Activated T-cell treated with anti-CD3 and anti-CD28 coated beads for 48 hours (primary cell): ENCODE measurements at places on chromosomes 1 and 21.

DNA sequence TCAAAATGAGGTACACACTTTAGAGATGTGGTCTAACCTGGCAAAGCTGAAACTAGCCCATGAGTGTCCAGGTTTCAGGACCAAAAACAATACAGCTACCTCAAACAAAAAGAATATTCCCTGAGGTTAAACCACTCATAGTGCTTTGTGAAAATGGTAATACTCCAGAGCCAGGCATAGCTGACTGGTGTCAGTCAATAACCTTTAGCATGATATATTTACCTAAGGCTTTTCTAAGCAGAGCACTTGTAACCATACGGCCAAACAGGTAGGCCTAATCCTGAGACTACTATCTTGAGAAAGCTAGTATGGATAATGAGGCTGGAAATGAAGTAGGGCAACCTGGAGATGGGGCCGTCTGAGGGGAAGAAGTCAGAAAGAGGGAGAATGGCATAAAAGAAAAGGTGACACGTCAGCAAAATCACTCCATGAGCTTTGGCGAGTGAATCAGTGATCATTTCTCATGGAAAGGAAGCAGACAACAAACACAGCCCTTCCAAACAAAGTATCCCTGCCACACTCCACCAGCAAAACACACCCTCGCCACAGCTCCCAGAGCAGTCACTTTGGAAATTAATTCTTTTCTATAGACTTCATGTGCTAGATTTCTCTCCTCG, 1.7 kb upstream of the LRRC52 start:
- DNase-seq = no peak

DNA sequence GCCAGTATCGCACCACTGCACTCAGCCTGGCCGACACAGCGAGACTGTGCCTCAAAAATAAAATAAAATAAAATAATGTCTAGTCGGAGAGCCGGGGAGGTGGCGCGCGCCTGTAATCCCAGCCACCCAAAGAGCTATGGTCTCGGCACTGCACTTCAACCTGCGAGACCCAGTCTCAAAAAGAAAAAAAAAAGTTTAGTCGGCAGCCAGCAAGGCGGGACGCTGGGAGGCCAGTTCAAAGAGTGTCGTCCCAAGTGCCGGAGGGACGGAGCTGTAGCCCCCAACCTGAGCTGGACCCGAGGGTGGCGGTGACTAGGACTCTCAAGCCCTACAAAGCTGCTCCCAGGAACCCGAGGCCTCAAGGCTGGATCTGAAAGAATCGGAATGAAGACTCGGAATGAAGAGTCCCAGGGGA, 632 bp upstream of the FALEC start:
- no peak for DNase-seq

GRCh38 chr1:109546311-109547109, 1.9 kb upstream of the GNAI3 start:
- DNase-seq = peak; percentile 77

DNA sequence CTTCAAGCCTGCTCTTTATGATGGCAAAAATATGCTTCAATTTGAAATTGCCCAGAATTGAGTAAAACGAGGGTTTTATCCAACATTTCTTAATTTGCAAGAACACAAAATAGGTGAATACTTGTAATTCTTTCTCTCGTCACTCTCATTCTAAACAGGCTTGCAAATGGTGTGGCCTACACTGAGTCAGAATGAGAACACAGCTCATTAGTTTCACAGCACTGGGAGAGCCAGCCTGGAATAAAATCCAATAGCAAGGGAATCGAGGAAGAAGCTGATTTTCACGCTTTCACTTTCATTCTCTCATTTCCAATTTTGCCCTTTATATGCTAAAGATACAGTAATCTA, 537.5 kb downstream of the LTN1 start:
- DNase-seq = no peak

GRCh38 chr1:156858959-156859522, at the start of gene INSRR:
INSRR (minus strand) TSS chr1:156859117; CDS start chr1:156858621, 496 bp downstream.
- no peak for DNase-seq

DNA sequence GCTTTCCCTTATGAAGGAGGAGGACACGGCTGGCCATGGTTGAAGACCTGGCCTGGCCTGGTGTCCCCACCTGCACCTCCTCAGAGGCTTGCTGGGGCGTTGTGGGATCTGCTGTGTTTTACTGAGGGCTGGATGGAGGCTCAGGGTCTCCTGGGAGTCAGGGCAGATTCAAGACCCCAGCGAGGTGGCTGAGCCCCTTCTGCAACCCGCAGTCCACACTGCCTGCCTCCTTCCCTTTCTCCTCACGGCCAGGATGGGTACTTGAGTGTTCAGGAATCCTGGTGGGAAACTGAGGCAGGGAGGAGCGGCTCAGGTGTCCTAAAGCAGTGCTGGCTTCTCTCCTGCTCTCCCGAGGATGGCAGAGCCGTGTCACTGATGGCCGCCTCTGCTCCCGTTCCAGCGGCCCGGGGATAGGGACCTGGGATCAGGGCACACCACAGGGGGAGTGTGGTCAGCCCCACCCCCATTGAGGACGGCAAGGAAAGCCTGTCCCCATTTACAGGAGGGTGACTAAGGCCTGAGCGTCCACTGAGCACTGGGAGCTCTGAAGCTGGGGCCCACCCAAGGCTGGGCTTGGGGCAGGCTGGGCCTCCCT, 47.5 kb downstream of the TRPM2 start:
- DNase-seq = no peak

- no peak for DNase-seq
These were observed 8.7 kb downstream of the SH3BP5L start for GRCh38 chr1:248817065-248817464.

DNA sequence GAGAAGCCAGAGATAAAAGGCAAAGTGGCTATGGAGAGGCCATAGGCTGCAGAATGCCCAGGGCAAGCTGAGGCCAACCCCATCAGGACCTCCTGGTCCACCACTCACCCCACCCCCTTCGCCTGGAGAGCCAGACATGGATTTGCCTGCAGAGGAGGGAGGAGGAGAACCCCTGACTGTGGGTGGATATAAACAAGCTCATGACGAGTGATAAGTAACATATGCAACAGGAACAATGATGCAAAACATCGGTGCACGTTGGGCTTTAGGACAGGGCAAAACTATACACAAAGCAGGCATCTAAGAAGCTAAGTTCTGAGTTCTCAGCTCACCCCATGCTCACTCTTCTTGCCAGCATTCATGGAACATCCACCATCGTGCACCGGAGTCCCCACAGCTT, 150.3 kb downstream of the ETS2 start:
- no peak for DNase-seq

DNA sequence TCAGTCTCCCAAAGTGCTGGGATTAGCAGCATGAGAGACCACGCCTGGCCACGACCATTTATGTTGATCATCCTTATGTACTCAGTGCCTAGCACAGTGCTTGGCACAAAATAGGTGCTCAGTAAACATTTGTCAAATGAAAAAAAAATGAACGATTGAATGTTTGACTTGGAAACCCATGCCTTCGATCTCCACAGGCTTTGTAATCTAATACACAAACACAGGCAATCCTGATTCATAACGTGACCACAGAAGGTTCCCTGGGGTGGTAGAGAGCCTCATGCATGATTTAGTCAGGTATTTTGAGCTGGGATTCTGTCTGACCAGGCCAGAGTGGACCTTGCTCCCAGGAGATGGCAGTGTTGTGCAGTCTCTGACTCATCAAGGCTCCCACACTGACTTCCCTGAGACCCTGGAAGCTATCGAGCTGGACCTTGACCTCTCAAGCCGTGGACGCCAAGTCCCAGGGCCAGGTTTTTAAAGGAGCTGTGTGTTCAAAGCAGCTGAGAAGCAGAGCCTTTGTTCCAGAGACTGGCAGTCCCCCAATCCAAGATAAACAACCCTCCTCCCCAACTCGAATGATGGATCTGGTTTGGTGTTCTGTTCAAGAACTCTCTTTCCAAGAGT, 81.1 kb downstream of the PGM1 start:
- DNase-seq = no peak

DNA sequence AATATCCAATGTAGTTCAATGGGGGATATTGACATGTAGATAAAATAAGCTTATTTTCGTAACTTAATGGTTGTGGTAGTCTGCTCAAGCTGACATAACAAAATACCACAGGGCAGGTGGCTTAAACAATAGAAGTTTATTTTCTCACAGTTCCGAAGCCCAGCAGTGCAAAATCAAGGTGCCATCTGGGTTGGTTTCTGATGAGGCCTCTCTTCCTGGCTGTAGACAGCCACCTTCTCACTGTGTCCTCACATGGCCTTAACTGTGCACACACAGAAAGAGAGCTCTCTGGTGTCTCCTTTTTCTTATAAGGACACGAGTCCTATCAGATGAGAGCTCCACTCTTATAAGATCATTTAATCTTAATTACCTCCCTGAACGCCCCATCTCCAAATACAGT, 64.8 kb upstream of the IPO9 start:
- no peak for DNase-seq

- DNase-seq = no peak
These were observed 5.8 kb upstream of the CTSE start for GRCh38 chr1:206029484-206029883.

DNA sequence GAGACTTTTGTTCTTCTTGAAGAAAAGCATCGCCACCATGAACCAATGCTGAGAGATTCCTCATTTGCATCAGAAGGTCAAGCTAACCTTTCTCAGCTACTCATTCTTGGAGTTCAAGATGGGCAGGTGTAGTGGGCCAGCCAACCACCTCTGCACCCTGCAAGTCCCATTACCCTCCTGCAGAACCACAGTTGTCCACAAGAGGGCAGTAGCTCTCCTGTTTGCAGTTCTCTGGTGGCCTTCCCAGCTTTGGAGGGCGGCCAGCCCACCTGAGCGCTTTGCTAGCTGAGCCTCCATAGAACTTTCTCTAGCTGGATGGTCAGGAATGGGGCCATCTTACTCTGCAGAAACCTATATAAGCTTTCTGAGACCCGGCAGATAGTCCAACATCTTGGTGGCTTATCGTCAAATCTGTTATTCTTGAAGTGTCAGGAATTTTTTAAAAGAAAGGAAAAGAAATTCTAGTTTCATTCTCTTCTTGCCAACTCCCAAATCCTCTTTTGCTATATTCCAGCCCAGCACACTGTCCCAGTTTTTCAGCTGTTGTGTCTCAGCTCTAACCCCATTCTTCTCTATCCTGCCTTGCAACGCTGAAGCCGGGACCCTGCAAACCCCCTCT, 11.0 kb upstream of the LMX1A start:
- DNase-seq = peak; percentile 71

- DNase-seq = no peak
These were observed 31.8 kb downstream of the WNT4 start for GRCh38 chr1:22111115-22111514.

GRCh38 chr1:167054946-167055630, 35.1 kb downstream of the GPA33 start:
- DNase-seq = no peak
